ENCODE measurements at places on chromosomes 7 and 10.

GRCh38 chr7:138924501-138925225 lies 56.5 kb downstream of the KIAA1549 start:
- DNase-seq, result no peak

- DNase-seq, result no peak
Observed at GRCh38 chr7:155490697-155491628, 33.0 kb downstream of the EN2 start.

DNA sequence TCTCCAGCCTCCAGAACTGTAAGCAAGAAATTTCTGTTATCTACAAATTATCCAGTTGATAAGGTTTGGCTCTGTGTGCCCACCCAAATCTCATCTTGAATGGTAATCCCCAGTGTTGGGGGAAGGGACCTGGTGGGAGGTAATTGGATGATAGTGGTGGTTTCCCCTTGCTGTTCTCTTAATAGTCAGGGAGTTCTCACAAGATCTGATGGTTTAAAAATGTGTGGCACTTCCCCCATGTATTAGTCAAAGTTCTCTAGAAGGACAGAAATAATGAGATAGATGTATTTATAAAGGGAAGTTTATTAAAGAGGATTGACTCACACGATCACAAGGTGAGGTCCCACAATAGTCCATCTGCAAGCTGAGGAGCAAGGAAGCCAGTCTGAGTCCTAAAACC lies 56.2 kb upstream of the APBB1IP start:
- no peak for DNase-seq

GRCh38 chr7:158263110-158263963 lies 324.3 kb downstream of the PTPRN2 start:
- DNase-seq, result no peak

DNA sequence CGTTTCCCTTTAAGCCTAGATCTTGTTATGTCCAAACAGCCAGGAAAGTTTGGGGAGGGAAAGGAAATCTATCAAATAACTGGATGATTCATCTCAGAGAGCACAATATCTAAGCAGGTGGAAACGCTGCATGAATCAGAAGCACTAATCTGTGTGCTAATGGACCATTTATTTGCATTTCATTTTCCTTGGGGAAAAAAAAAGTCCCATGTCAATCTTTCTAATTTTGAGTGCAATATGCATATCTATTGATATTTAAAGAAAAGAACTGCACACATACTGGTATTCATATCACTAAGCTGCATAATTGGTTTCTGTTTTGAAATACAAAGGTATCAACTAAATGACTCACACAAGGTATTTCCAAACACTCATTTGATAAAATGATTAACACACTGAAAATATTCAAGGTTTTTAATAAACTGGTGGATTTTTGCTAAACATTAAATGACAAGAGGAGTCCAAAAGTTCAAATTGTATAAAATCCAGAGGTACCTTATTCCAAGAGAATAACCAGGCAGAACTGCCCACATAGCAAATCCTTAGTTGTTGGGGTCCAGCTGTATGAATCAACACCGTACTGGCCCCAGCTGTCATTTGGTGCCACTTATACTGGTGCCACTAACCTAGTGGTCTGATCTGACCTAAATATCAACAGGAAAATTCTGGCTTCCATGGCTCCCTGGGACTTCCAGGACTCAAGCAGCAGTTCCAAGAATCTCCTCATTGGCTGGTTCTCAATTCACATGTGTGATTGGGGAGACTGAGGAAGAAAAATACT lies 122.2 kb upstream of the SP4 start:
- DNase-seq, result no peak

- DNase-seq, result no peak
Observed at GRCh38 chr10:124245806-124246440, 152.5 kb upstream of the CHST15 start.

DNA sequence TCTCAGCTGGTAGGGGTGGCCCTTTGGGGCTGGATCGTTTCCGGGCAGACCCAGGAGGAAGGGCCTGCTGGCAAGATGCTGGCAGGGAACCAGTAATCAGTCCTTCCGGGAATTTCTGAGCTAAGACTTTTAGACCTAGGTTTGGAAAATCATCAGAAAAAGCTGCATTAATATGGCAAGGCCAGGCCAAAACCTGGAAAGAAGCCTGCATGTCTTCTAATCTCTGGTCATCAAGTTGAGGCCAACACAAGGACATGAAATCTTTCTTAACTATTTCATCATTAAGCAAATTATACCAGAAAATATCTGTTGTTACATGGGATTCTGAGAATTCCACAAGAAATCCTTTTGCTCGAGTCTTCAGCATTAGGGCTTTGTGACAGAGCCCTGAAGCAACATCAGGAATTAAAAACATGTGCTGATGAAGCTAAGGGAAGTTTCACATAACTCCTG lies 19.9 kb downstream of the CPA1 start:
- DNase-seq, result no peak

- no peak for DNase-seq
Observed at GRCh38 chr7:127980901-127981300, 50.3 kb downstream of the LRRC4 start.

DNA sequence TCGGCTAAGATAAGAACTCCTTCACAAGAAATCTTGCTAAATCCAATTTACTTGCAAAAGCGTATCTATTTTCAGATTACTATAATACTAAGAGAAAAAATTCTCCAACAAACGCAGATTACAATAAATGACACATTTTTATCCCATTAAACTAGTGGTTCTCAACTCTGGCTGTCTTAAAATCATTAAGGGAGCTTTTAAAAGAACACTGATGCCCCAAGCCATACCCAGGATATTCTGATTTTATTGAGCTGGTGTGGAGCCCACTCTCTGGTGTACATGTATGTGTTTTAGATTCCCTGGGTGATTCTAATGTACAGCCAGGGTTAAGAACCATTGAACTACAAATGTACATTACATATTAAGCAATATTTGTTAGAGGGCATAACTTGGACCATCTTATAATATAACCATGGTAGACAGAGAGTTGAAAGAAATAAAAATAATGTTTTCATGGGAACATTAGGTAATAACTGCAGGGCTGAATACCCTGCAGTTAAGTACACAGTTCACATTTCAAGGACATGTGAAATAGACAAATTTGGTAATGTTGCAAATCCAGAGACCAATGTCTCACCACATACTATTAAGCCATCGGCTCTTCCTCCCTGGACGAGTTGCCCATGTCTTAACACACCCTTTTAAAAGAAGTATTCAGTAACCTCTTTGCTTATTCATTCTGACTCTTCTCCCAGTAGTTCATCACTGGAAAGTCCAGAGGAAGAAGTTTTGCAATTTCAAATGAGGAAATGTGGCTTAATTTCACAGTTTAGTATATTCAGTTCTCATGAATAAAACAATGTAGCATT lies 6.2 kb downstream of the GSAP start:
- no peak for DNase-seq

DNA sequence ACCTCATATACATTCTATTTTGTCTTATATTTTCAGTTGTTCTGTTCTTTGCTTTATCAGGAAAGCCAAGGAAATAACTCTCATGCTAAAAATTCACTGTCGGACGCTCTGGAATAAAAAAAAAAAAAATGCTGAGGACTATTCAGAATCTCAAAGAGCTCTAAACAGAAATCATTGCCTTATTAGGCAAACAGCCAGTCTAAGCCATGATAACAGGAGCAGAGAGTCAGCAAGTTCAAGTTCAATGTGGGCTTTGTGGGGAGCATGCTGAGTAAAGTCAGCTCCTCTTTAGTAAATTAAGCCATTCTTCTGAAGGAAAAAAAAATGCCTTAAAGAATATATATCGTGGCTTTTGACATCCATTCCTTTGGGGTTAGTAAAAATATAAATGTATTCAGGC lies 13.6 kb upstream of the FAM13C start:
- no peak for DNase-seq

- no peak for DNase-seq
Observed at GRCh38 chr7:104980440-104980839, 33.6 kb upstream of the KMT2E start.

DNA sequence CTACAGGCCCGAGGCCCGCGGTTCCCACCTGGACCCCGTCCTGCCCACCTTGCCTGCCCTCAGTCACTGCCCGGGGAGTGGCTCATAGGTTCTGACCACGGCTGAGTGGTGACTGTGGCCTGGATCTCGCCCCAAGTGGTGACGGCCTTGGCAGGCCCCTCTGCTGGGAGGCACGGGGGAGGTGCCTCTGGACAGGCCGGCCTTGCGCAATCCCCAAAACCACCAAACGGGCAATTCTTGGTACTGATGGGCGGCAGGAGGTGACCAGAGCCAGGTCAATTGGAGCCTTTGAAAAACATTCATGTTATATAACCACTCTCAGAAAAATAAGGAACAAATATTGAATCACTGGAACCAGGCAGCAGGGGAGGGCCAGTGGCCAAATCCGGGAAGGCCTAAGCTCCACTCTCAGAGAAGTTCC lies 83.4 kb downstream of the PRKAG2 start:
- no peak for DNase-seq

GRCh38 chr7:144987686-144988085 lies 151.8 kb upstream of the TPK1 start:
- DNase-seq, result no peak

DNA sequence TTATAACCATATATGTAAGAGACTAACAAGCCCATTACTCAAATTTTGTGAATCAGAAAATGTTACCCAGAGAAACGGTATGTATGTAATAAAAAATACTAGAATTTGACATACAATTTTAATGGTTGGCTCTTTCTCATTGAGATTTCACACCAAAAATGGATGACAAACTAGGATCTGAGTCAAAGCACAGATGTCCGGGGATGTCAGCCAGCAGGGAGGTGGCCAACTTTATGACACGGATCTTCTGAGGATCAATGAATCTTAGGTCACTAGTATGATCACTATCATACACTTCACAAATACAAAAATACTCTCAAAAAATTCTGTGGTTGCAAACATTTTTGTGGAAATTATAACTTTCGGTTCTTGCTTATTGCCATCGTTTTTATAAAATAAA lies 173.5 kb upstream of the NFE2L3 start:
- DNase-seq, result no peak
